ENCODE measurements at places on chromosomes 7 and 10. TPM values are rescaled to one million over a fixed set of nuclear protein-coding genes. Genes with fewer than 3 reads are reported as not detected.

DNA sequence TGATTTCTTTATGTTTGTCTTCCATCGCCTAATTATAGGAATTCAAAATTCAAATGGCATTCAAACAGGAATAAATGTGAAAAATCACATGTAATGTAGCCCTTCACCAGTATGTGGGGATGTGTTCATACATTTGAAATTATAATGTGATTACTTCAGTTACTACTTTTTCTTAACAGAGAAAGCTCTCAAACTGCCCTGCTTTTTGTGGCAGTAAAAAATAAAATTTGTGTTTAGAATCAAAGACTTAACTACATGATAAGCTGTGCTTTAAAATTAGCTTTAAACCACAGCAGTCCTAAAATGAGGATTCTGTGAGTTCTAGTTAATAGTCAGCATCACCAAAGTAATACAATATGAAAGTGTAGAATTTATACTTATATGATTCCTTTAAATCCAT lies 7.8 kb upstream of the HERC4 start:
- H3K4me1 ChIP-seq: no peaks in the 10 kb centered on the region
- H3K27me3 ChIP-seq: no peaks in the 10 kb centered on the region
- peak; percentile 47 for DNase-seq
- H3K4me3 ChIP-seq: no peak overlapping the region

DNA sequence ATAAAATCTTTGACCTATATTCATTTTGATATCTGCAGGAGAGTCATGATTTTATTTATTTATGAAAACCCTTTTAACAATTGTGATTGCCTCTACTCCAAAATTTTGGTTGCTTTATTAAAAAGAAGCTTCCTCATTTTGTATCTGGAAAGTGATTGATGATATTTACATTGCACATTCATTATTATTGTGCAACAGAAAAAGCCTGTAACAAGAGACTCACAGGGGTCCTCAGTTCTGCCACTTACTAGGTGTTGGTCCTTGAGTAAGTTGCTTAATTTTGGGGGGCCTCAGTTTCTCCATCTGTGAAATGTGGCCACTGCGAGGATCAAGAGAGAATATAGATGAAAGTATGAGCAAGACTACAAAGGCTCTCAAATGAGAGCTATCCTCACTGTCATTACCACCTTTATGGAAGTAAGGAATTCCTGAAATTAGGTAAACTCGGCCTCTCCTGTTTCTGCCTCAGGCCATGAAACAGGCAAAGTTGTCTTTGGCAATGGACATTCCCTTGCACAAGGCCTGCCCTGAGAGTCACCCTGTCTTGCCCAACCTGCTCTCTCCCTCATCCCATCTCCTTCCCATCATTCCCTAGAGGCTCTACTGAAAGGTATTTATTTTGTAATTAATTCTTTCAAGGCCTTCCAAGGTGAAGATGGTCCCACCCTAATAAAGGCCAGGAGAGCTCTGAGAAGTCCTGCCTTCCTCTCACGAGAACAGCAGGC lies 66.1 kb upstream of the ABLIM1 start:
- H3K36me3 ChIP-seq: no peaks in the 10 kb centered on the region
- H3K27ac ChIP-seq: no peak overlapping the region
- H3K4me3 ChIP-seq: no peak overlapping the region
- no peak for DNase-seq
- no peaks in the 10 kb centered on the region for H3K27me3 ChIP-seq

- H3K27ac ChIP-seq: no peak overlapping the region
- H3K27me3 ChIP-seq: no peaks in the 10 kb centered on the region
- H3K4me1 ChIP-seq: no peaks in the 10 kb centered on the region
- H3K4me3 ChIP-seq: no peak overlapping the region
Observed at GRCh38 chr7:88280801-88281200, 25.9 kb downstream of the STEAP4 start.

GRCh38 chr7:51299391-51300133 lies 17.0 kb downstream of the COBL start:
- H3K27me3 ChIP-seq: no peaks in the 10 kb centered on the region
- no peak for DNase-seq
- peaks cover 12% of the 10 kb centered on the region for H3K4me1 ChIP-seq

DNA sequence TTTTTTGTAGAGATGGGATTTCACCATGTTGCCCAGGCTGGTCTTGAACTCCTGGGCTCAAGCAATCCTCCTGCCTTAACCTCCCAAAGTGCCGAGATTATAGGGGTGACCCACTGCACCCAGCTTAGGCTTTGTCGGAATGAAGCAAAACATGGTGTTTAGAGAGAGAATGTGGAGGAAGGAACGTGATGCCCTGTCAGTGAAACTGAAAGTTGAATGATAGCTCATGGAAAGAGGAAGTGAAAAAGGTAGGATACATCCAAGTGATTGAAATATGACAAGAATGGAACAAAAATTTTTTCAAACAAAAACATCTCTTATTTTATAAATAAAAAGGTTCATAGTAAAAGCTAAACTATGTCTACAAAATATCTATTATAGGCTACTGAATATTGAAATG lies 5.9 kb downstream of the AKAP9 start:
- H3K27ac ChIP-seq: no peak overlapping the region

DNA sequence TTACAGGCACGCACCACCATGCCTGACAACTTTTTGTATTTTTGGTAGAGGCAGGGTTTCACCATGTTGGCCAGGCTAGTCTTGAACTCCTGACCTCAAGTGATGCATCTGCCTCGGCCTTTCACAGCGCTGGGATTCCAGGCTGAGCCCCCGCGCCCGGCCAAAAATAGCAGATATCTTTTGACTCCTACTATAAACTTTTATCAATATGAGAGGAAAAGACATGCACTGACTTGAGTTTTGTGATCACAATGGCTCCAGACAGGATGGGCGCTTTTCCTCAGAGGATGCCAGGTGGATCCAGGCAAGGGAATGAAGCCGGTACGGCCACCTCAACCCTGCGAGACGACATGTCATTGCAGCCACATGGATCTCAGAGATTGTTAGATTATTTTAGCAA lies 123.9 kb downstream of the DNAJB6 start:
- H3K36me3 ChIP-seq: no peaks in the 10 kb centered on the region
- H3K4me1 ChIP-seq: peaks cover 3% of the 10 kb centered on the region
- H3K27me3 ChIP-seq: peaks cover 56% of the 10 kb centered on the region
- DNase-seq: peak; percentile 18

The TFR2 gene
- 5.1 TPM for polyA plus RNA-seq

DNA sequence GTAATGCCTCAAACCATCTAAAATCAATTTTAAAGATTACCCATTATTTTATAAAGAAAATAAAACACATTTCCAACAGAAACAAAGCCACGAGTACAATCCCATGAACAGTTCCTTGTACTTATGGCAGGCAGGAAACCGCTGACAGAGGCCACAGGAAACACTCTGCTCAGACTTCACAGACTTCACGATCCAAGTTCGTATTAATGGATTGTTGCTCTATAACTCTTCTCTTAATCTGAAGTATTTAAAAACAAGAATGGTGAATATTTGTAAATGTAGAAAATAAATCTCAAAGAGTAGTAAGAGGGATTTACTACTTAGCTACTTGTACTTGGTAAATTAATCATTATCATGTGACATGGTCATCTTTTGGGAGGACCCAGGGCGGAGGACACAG lies 78.3 kb downstream of the SNX10 start:
- DNase-seq: no peak
- H3K27ac ChIP-seq: no peak overlapping the region
- no peaks in the 10 kb centered on the region for H3K4me1 ChIP-seq
- H3K27me3 ChIP-seq: peaks cover 18% of the 10 kb centered on the region
- H3K36me3 ChIP-seq: no peaks in the 10 kb centered on the region

- no peak overlapping the region for H3K4me3 ChIP-seq
- H3K36me3 ChIP-seq: peaks cover under 1% of the 10 kb centered on the region
- peaks cover 6% of the 10 kb centered on the region for H3K4me1 ChIP-seq
- H3K27me3 ChIP-seq: no peaks in the 10 kb centered on the region
- DNase-seq: no peak
Observed at GRCh38 chr10:96856317-96856716, 24.2 kb downstream of the LCOR start.

DNA sequence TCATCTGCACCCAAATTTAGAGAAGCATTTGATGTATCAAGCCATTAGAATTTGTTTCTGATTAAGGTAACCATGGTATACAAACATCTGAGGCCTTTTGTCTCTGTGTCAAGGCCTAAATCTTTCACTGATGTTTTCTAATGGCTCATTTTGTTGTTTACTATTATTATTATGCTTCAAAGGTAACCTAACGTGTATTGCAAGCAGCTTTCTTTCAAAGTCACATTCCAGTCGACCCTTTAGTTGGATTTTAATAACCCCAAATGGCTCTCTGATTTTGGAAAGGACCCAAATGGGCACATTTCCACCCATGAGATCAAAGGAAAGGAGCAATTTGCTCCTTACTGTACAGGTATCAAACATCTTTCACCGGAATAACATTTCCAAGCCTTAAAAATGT lies 46.7 kb upstream of the WNT16 start:
- no peaks in the 10 kb centered on the region for H3K36me3 ChIP-seq
- no peak for DNase-seq
- no peak overlapping the region for H3K27ac ChIP-seq
- H3K4me3 ChIP-seq: no peak overlapping the region
- H3K4me1 ChIP-seq: no peaks in the 10 kb centered on the region

The ASL gene
- polyA plus RNA-seq: 49.7 TPM

DNA sequence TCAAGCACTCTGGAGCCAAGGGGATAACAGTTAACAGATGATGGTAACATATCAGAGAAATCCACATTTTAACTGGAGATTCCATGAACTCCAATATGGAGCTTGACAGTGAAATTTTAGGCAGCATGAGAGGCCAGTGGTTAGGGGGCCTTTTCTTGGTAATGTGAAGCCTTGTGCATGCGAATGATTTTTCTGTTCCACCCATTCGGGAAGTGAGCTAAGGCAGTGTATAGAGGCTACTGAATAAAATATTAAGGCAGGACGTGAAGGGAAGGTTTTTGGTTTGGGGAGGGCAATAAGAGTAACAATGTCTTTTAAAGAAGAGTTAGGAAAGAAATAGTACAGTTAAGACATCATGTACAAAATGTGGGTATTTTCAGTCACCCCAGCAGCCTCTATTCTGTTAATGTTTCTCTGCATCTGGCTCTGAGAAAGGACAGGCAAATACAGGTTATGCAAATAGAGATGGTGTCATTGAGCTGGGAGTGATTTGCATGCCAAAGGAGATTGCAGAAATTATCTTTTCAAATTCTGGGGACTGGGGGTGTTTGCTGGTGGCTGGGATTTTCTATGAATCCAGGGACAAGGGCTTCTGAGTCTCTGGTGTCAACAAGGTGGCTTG lies 6.8 kb upstream of the TAS2R60 start:
- H3K36me3 ChIP-seq: no peaks in the 10 kb centered on the region
- no peak overlapping the region for H3K27ac ChIP-seq
- no peaks in the 10 kb centered on the region for H3K4me1 ChIP-seq
- no peak overlapping the region for H3K4me3 ChIP-seq
- DNase-seq: no peak
- H3K27me3 ChIP-seq: no peaks in the 10 kb centered on the region

DNA sequence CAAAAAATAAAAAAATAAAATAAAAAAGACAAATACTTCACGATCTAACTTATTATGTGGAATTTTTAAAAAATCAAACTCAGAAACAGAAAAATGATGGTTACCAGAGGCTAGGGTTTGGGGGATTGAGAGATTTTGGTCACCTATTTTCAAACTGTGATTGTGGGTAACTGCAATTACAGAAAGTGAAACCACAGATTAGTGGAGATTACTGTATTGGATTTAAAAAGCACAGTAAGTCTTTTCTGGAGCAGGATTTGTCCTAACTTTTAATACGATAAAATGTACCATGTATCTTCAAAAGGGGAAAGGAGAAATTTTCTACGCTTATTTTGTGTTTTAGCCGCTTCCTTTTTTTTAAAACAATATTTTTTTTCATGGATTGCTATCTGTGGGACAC lies 1204.9 kb upstream of the LRRTM3 start:
- no peaks in the 10 kb centered on the region for H3K36me3 ChIP-seq
- no peaks in the 10 kb centered on the region for H3K27me3 ChIP-seq
- DNase-seq: no peak

DNA sequence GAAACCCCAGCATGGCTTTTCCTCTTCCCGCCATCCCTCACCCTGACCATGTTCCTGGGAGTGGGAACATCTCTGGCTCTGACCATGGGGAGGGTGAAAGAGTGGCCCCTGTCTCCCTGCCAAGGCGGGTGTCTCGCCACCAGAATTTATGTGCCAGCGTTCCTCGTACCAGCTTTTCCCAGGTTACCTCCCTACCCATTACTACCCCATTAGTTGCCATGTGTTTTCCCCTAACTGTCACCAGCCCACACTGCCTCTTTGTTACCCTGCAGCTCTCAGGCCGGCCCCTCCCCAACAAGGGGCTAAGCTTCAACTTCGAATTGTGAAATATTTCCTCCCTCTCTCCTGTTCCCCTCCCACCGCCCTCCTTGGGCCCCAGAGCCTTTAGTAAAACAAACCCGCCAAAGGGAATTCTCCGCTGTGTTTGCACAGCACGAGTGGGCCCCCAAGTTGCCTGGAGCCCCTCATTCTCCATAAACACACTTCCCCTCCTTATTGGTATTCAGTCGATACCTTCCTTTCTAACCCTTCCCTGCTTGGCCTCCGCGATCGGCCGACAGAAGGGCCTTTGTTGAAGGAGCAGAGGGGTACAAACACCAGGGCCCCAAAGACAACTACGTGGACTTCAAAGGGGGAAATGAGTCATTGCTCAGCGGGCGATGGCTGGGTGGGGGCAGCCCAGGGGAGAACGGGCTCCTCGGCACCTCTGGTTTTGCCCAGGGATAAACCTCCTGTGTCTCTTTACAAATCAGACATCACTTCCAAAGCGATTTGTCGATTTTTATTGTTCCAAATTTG lies 45.5 kb downstream of the SLIT1 start:
- H3K4me1 ChIP-seq: no peaks in the 10 kb centered on the region
- H3K4me3 ChIP-seq: no peak overlapping the region
- no peak for DNase-seq
- H3K27me3 ChIP-seq: peaks cover 15% of the 10 kb centered on the region
- H3K36me3 ChIP-seq: no peaks in the 10 kb centered on the region

The CAPZA2 gene
- 35.6 TPM for polyA plus RNA-seq

- no peaks in the 10 kb centered on the region for H3K36me3 ChIP-seq
- H3K4me1 ChIP-seq: peaks cover 8% of the 10 kb centered on the region
- no peak overlapping the region for H3K4me3 ChIP-seq
- DNase-seq: peak; percentile 29
Observed at GRCh38 chr7:55641811-55642210, 69.5 kb upstream of the VOPP1 start.

GRCh38 chr10:22649390-22649841 lies 65.0 kb downstream of the PIP4K2A start:
- H3K36me3 ChIP-seq: no peaks in the 10 kb centered on the region
- H3K27me3 ChIP-seq: no peaks in the 10 kb centered on the region
- no peak overlapping the region for H3K4me3 ChIP-seq
- peak overlapping the region; percentile 47 for H3K27ac ChIP-seq
- no peak for DNase-seq

DNA sequence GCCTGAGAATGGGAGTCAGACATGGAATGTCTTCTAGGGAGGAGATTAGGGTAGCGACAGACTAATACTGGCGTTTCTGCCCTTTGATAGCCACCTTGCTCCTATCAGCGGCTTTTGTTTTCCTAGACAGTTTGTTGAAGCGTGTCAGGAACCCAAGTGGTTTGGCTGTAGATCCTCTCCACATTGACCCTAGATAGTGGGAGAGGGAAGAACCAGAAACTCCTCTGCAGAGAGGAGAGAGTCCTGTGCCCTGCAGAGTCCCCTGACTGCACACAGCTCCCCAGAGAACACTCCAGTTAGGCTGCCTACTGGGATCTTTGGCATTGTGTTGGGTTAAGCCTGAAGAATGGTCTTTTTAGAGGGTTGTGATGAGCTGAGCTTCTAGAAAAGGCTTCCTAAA lies 2.4 kb downstream of the MEPCE start:
- H3K27me3 ChIP-seq: no peaks in the 10 kb centered on the region
- H3K36me3 ChIP-seq: peaks cover 43% of the 10 kb centered on the region
- H3K27ac ChIP-seq: no peak overlapping the region

The CDK13 gene
- polyA plus RNA-seq: 7.0 TPM
